AG04449 (cell line): ENCODE measurements at places on chromosomes 7 and 10.
A peak's percentile ranks its signal among the peaks of the same experiment; 100 is the strongest.

DNA sequence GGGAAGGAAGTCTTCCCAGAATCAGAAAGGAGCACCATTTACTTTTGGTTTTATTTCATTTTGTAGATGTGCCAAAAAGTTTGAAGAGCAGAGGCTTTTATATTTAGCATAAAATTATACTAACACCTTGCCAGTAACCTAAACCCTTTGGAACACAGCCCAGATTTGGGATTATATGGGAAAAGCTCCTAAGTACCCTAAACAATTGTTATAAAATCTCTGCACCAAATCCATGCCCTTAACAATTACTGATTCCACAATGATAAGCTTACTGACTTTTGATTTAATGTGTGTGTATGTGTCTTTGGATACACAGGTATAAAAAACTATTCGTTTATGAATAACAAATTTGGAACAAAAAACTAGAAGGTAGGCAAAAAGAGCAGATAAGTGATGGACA lies 39.0 kb upstream of the TMEM229A start:
- DNase-seq = no peak

GRCh38 chr7:78379148-78379547 lies 580.6 kb downstream of the PHTF2 start:
- no peak for DNase-seq

DNA sequence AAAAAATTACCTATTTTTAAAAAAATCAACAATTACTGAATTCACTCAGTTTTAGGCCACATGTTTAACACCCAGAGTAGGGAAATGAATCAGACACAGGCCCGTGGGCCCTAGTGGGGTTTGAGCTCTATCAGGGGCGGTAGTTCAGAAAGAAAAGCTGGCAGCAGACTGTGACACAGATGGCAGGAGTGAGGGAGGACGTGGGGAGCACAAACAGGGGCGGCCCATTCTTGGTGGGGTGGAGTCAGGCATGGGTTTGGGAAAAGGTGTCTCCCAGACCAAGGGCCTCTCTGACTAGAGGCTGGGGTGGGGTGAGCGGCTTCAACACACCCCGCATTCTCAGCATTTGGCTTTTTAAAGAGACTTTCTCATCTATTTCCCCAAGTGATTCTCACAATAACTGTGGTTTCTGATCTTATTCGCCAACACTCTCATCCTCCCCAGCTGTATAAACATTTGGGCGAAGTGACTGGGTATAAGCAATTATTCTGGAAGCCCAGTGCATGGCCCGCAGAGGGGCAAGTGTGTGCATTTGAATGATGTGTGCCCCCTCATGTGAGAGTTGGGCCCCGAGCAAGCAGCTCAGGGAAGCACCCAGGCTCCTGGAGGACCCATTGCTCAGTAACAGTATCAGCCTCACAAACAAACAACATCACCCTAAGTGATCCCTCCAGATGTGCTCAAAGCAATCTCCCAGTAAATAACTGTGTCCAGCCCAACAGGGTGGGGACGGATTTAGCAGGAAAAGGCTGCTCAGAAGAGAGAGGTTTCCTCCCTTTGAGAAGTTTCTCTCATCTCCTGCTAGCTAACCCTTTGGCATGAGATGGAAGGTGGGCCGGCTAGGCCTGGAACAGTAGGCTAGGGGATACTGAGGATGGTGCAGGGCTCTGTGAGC lies 437.6 kb upstream of the ZMIZ1 start:
- no peak for DNase-seq

DNA sequence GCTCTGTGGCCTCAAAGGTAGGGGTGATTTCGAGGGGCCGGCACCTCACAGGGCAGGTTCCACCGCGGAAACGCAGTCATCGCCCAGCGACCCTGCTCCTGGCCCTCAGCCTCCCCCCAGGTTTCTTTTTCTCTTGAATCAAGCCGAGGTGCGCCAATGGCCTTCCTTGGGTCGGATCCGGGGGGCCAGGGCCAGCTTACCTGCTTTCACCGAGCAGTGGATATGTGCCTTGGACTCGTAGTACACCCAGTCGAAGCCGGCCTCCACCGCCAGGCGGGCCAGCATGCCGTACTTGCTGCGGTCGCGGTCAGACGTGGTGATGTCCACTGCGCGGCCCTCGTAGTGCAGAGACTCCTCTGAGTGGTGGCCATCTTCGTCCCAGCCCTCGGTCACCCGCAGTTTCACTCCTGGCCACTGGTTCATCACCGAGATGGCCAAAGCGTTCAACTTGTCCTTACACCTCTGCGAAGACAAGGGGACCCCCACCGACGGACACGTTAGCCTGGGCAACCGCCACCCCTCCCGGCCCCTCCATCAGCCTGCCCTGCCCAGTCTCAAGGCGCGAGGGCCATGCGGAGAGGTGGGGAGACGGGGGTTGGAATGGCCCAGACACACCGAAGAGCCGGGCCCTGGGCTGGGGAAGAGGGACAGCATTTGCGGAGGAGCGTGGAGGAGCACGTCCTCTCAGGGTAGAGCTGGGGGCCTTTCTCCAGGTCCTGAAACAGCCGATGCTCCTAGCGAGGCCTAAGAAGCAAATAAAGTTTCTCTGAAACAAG lies 6.0 kb downstream of the SHH start:
- DNase-seq = no peak

- DNase-seq = peak; percentile 88
Measured at GRCh38 chr7:104956753-104957450, 57.1 kb upstream of the KMT2E start.

- DNase-seq = no peak
Measured at GRCh38 chr7:30791114-30791513, 19.9 kb downstream of the MINDY4 start.

DNA sequence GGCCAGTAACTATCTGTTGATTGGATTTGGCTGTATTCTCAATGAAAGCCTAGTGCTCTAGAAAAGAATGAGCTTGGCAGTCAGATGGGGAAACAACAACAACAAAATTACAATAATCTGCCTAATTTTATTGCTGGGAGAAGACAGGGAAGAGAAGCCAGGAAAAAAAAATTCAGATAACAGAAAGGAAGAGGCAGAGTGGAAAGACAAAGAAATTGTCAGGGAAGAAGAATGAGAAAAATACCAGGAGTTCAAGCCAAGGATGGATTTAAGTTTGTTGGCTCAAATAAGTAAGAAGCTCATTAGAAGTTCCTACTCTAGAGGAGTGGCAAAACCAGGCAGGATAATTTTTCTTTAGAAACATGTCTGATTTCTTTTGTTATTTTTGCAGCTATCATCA lies 45.9 kb upstream of the PRKG1 start:
- no peak for DNase-seq

DNA sequence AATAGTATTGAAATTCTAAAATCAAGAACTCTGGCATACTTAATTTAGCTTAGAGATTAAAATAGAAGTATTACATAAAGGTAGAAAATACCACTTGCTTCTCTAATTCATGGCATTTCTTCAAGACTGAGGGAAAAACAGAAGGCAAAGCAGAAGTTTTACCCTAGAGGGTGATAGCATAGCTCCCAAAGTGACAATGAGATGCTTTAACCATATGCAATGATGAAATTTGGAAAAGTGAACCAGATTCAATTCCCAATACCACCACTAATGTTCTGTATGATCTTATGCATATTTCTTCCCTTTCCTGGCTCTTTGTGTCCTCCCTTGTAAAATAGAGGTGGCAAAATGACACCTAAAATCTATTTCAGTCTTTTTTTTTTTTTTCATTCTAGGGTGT lies 225.8 kb upstream of the PCLO start:
- DNase-seq = no peak

DNA sequence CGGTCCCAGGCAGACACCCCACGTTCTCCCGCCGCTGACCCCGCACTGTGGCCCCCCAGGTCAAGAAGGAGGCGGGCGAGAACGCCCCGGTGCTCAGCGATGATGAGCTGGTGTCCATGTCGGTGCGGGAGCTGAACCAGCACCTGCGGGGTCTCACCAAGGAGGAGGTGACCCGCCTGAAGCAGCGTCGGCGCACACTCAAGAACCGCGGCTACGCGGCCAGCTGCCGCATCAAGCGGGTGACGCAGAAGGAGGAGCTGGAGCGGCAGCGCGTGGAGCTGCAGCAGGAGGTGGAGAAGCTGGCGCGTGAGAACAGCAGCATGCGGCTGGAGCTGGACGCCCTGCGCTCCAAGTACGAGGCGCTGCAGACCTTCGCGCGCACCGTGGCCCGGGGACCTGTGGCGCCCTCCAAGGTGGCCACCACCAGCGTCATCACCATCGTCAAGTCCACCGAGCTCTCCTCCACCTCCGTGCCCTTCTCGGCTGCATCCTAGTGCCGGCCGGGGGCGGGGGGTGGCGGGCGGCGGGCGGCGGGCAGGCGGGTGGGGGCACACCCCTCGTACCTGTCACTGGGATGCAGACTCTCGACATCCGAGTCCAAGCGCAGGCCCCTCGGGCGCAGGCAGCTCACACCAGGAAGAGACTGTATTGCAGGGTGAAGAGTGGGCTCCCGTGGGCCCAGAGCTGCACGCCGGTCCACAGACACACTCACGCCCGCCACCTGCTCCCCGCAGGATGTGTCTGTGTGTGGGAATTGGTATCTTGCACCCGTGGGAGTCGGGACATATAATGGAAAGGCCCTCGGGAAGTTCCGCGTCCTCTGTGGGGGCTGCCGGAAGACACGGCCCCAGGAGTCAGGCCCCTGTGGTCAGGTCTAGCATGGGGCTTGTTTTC lies 9.6 kb downstream of the MAFK start:
- no peak for DNase-seq

DNA sequence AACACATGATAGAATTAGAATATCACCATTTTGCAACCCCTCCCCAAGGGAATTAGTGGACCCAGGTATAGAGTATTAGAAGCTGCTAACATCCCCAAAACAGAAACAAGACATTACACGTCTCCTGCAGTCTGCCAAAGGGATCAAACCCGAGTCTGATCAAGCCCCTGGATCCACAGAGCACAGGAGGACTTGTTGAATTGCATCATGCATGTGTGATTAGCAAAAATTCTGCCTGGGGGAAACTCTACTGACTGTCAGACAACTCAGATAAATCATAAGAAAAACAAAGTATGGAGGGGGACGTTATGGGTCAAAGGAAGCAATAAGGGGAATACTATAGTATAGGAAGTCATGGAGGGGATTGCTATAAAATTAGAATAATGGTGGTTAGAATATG lies 116.8 kb upstream of the FGFR2 start:
- no peak for DNase-seq

GRCh38 chr10:27285093-27285492 lies 44.5 kb upstream of the ACBD5 start:
- DNase-seq = no peak

GRCh38 chr7:141115965-141116364 lies 42.1 kb downstream of the TMEM178B start:
- DNase-seq = no peak

DNA sequence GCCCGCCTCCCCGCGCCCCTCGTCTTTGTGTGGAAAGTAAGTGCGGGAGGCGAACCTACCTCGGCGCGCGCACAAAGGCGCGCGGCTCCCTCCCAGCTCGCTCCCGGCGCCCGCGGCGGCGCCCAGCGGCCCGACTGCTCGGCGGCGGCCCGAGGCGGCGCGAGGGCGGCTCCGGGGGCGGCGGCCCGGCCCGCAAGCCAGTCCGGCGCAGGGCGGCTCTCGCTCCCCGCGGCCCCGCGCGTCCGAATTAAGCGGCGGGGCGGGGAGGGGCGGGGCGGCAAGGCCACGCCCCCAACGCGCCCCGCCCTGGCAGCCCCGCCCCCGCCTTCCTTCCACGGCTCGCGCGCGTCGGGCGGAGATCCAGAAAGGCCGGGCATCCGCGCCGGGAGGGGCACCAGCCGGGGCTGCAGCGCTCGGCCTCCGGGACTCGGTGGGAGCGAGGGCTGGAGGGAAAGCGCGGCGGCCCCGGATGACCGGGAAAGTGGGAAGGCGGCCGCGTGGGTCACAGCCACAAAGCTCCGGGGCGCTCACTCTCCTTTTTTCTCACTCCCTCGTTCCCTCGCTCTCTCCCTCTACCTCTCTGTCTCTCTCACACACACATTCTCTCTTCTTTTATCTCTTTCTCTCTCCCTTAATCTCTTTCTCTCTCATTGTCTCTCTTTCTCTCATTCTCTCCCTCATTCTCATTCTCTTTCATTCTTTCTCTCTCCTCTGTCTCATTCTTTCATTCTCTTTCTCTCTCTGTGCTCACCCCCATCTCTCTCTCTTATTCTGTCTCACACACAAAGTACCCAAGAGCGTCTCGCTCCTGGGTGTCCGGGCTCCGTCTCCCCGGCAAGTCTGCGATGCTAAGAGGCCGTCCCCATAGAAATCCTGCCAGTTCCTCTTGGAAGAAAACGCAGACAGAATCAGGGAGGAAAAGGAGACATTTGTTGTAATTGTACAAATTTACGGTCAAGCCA lies 170.2 kb downstream of the FAM107B start:
- DNase-seq = no peak

GRCh38 chr7:41910940-41911600 lies 208.2 kb upstream of the INHBA start:
- DNase-seq = no peak

- no peak for DNase-seq
Measured at GRCh38 chr10:11089272-11089671, 71.6 kb downstream of the CELF2 start.

DNA sequence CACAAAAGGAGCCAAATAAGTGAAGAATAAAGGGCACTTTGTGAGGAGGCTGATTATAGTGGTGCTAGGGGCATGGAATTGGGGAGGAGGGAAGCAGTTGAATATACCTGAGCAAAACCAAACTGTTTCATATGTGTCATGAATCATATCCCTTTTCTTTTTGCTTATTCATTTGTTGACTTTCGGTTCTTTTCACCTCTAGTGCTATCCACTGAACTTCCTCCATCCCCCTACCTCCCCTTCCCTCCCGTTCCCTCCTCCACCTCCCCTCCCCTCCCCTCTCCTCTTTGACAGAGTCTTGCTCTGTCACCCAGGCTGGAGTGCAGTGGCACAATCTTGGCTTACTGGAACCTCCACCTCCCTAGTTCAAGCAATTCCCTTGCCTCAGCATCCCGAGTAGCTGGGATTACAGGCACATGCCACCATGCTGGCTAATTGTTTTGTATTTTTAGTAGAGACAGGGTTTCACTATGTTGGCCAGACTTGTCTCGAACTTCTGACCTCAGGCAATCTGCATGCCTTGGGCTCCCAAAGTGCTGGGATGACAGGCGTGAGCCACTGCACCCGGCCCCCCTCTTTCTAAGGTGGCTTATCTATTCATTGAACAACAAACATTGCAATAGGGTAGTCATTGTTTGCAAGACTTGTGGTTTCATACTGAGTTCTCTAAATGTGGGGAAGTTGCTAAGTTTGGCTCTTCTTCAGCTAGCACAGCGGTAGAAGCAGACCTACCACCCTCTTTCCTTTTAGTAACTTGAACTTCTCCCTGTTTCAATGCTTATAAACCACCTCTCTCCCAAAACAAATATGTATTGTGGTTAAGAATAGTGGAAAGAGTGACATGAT lies 150.4 kb upstream of the PRPS1L1 start:
- DNase-seq = no peak

GRCh38 chr7:86645225-86645608 lies 1.5 kb downstream of the GRM3 start:
- no peak for DNase-seq

GRCh38 chr10:20620981-20621380 lies 276.1 kb downstream of the NEBL start:
- DNase-seq = no peak

DNA sequence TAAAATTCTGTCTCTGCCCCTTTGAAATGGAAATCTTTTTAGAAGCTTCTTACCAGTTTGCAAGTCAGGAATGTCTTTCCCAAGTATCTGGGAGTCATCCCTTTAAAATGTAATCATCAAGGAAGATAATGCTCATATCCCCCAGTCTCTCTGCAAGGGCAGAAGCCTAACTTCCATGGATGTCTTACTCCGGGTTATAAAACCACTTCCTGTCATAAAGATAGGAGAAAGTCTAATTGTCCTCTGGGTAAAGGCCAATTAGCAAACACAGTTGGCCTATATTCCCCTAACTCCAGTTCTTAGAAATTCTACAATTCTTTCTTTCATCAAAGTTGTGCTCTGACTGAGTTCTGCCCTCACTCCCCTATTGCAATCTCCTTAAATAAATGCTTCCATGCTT lies 1631.5 kb upstream of the LRRTM3 start:
- DNase-seq = no peak
